NCI-H2107 (cell line): ENCODE measurements at places on chromosomes 6 and 20.

GRCh38 chr6:150427037-150427602, 58.3 kb downstream of the IYD start:
- no peak for DNase-seq

DNA sequence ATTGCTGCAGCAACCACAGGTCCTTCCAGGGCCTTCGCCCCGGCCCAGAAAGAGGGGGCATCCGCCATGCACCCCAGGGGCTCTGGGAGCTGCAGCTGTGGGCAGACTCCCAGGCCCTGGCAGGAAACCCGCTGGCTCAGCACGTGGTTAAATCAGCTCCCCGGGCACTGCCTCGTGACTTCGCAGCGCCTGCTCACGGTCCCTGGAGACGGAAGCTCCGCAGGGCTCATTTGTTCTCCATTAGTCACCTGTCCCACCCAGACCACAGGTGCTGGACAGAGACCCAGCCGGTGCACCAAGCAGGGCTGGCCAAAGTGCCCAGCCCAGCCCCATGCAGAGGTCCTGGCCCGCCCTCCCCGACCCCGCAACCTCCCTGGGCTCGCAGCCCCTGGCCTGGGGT, 14.7 kb downstream of the KCNQ2 start:
- peak; percentile 88 for DNase-seq

DNA sequence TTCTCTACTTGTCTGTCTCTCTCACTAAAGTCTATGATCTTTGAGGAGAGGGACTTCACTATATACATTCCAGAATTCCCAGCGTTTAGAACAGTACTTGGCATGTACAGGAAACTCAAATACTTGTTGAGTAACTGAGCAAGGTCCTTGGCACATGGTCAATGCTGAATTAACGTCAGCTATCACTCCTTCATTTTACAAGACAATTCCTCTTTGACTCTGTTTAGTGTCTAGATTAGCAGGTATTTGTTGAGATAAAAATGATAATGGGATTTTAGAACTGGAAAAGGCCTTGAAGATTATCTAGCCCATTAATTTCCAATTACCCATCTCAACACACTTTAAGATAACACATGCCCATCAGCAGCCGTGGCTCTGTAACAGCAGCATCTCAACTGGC, 6.6 kb upstream of the GUCA1B start:
- no peak for DNase-seq

DNA sequence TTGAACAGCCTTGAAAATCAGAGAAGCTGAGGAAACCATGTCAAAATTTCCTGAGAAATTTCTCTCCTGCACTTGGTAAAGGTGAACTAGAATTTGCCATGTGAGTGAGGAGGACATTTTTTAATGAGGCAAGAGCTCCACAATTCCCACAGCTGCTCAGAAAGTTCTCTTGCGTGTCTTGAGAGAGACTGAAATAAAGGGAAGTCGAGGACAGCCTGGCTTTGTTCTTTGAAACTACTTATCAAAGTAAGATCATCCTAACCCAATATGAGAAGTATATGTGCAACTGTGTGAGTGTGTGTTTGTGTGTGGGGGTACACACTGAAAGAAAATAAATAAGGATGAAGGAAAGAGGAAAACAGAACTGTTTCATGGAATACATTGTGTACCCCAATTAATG, 163.4 kb downstream of the SLC24A3 start:
- no peak for DNase-seq

- no peak for DNase-seq
Measured at GRCh38 chr20:9019833-9020232, 49.1 kb upstream of the PLCB4 start.

DNA sequence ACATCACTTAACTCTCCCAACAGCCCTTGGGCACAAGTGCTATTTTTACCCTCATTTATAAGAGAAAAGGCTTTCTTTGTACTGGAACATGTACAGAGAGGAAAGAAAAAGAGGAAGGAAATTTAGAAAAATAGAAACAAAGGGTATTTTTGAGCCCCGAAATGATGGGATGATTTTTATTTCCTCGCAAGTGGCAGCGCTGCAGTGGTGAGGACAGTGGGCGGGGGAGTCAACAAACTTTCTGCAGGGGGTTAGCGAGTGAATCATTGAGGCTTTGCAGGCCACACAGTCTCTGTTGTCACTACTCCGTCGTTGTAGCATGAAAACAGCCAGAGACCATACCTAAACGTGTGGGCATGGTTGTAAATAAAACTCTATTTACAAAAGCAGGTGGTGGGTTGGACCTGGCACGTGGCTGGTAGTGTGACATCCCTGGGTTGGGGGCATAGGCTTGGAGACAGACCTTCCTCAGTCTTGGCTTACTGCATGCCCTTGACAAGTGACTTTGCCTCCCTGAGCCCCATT, 25.5 kb upstream of the OCSTAMP start:
- no peak for DNase-seq

DNA sequence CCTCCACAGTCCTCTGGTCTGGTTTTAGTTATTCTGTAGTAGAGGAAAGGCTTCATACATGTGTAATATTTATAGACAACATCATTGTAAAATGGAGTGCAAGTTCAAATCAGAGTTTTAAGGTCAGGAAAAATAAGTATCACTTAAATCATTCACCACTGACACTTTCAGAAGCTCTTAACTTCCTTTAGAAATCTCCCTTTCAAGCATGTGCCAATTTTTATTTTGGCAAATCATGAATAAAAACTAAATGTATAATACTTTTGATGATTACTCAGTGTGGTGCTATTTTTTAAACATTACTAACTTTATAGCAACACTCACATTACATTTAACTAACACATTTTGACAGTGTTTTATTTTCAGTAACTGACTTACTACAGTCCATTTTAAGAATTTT, 112.2 kb downstream of the OGFRL1 start:
- no peak for DNase-seq

GRCh38 chr20:13105864-13106457, 97.2 kb downstream of the SPTLC3 start:
- no peak for DNase-seq

- DNase-seq = no peak
Measured at GRCh38 chr6:154134471-154135147, 95.6 kb downstream of the OPRM1 start.

- no peak for DNase-seq
Measured at GRCh38 chr20:49479785-49480184, 2.7 kb downstream of the KCNB1 start.

DNA sequence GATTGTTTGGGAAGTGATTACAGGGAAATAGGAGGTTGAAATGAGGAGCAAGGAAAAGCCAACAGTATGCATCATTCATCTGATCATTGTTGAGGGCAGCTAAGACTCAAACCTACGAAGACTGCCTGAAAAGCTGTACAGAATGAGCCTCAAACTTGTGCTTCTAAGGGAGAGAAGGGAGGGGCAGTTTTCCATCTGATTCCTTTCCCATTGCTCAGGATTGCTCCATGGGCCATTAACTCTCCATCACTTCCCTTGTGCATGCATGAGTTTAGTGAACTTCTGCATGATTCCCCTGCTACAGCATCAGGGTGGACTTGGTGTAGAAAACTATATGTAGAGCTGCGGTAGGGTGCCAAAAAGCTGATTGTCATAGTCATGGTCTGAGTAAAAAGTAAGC, 742.7 kb upstream of the SLC35B3 start:
- no peak for DNase-seq

DNA sequence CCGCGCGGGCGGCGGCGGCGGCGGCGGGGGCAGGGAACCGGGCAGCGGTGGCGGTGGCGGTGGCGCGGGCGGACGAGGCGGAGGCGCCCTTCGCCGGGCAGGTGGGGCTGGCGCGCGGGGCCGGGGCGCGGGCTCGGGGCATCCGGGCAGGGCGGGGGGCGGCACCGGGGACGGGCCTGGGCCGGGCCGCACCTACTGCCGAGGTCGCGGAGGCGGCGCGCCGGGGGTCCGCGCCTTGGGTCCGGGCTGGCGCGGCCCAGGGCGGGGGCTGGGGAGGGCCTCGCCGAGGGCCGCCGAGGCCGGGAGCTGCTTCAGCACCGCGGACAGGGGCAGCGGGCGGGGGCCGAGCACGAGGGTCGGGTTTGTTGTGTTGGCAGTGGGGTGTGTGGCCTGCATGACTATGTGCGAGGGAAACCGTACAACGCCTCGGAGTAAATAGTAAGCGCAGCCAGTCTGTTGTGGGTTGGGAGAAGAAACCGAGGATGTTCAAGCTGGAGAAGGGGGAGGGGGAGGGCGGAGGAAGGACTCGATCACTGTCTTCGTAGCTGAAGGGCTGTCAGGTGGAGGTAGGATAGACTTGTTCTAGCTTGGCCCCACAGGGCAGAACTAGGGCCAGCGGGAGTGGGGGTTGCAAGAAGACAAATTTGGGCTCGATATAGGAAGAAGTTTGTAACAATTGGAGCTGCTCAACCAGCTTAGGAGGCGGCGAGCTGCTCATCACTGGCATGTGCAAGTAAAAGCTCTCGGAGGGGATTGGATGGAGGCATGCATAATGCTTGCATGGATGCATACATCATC, 593 bp downstream of the MMP24 start:
- DNase-seq = no peak

GRCh38 chr6:136744889-136745288, 47.4 kb downstream of the MAP3K5 start:
- DNase-seq = no peak

DNA sequence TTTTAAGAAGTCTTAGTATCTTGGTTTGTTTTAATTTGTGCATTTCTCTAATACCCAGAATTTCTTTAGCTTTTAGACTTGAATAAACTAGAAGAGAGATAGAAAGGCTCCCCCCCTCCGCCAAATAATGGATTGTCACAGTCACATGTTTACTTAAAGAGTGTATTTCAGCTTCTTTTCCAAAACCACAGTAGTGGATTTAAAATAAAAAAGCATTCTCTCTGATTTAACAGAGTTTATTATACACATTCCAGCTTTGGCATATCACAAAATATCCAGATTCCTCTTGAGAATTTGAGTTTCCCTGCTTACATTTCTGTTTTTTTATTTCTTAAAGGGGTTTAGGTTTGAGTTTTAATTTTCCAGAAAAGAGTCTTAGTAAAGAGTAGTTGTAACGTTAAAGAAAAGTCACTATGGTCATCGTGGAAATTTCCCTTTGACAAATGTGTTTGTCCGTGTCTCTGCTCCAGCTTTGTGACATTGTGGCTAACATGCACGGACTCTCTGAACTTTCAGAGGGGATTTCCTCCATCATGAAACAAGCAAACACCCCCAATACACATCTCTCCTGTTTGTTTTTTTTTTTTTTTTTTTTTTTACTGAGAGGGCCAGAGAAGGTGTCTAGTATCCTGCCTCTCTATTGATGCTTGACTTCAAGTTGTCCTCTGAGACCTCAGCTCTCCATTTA, 113.5 kb upstream of the SUPT3H start:
- no peak for DNase-seq

GRCh38 chr6:116102873-116103272, 2.2 kb downstream of the NT5DC1 start:
- DNase-seq = no peak

GRCh38 chr6:110053395-110054240, 75.5 kb downstream of the GPR6 start:
- peak; percentile 23 for DNase-seq

DNA sequence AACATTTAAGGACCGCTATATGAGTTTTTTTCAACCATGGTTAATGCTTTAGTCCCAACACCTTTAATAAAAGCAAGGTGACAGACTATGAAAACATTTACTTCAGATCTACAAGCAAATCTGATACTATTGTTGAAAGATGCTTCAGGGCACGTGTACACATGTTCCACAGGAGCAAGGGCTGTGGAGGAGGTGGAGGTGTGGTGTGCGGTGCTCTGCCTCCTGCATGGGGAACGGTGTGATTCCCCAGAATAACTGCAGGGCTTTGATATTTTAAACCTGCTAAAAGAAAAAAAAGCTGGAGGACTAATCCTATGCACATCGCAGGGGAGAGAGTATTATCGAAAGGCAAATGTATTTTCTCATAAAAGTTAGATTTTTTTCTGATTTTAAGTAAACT, 188.1 kb upstream of the CEP162 start:
- no peak for DNase-seq

- DNase-seq = no peak
Measured at GRCh38 chr6:119350952-119351372, 1.4 kb upstream of the MAN1A1 start.

- DNase-seq = no peak
Measured at GRCh38 chr6:11909696-11910132, 102.4 kb upstream of the HIVEP1 start.

DNA sequence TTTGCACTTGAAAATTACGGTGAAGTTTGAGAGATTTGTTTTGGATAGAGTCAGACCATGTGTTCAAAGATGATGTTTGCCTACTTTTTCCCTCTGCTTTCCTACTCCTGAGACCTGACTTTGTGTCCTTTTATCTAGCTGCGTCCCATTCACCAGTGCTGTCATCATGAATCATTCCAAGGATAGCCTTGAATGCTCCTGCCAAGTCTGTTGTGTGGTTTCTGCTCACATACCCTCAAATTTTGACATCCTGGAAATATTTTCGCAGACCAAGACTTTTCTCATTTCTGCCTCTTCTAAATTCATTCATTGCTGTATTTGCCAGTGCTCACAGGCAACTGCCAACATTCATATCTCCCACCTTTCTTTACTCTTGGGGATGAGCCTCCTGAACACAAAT, 175.9 kb upstream of the SCGN start:
- no peak for DNase-seq

GRCh38 chr6:170393807-170394399, 87.3 kb downstream of the FAM120B start:
- no peak for DNase-seq
